ENCODE measurements at places on chromosomes 16 and 17.

GRCh38 chr16:82936941-82937551, 310.3 kb downstream of the CDH13 start:
- DNase-seq: no peak

DNA sequence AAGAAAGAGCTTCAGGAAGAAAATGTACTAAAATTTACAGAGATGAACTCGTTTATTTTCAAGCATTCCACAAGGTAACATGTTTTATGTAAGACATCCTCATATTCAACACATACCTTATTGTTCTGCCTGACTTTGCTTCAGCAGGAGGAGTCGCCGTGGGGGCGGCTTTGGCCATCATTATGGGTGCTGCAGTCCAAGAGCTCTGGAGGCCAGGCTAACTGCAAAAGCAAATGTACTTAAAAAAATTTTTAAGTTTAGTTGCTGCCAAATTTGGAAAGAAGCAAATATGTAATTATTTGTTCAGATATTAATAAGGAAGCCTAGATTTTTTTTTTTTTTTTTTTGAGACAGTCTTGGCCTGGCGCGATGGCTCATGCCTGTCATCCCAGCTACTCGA, 4.1 kb upstream of the SPG7 start:
- no peak for DNase-seq

DNA sequence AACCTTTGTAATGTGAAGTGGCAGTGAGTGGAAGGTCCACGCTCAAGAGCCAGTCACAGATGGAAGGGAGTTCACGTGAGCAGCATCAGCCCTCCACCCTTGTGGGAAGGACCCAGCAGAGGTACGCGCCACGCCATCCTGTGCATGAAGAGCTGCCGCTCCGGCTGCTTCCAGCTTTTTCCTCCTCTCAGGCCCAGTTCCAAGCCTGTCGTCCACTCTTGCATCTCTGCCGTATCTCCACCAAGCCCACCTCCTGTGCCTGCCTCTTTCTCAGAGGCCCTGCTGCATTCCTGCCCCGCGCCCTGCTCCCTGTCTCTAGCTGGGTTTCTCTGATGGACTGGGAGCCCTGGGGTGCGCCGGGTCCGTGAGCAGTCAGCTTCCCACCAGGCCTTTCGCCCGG, 10.2 kb downstream of the ZC3H18 start:
- no peak for DNase-seq

GRCh38 chr17:49404361-49404760, 10.3 kb downstream of the PHB1 start:
- no peak for DNase-seq

DNA sequence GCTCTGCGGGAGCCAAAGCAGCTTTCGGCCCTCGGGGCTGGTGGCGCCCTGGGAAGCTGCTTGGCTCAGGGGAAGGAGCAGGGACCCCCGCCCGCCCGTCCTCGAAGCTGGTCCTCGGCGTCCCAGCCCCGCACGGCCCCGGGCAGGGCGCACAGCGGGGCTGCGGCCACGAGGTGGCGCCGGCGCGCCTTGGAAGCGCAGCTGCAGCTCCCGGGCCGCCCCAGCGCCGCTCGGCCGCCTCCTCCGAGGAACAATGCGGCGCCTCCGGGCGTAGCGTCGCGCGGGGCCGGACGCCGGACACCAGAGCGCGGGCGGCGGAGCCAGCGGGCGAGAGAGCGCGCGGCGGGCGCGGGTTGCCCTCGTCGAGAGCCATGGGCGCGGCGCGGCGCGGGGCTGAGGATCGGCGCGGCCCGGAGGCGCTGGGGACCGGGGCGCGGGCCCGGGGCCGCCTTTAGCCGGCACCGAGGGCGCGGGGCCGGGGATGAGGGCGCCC, at the start of gene MGAT5B:
Gene MGAT5B, plus strand, starts transcription at position 229 of the 493 bp plus-strand sequence. CDS start 626 bp downstream, outside the sequence.
- DNase-seq: peak; percentile 22

GRCh38 chr16:48535831-48536613, 74.0 kb downstream of the N4BP1 start:
- DNase-seq: no peak

- DNase-seq: no peak
These were observed at the start of gene SCIMP for GRCh38 chr17:5234645-5235576. Gene SCIMP, minus strand, starts transcription at chr17:5234860. Its CDS starts 105 bp downstream, at chr17:5234755.

DNA sequence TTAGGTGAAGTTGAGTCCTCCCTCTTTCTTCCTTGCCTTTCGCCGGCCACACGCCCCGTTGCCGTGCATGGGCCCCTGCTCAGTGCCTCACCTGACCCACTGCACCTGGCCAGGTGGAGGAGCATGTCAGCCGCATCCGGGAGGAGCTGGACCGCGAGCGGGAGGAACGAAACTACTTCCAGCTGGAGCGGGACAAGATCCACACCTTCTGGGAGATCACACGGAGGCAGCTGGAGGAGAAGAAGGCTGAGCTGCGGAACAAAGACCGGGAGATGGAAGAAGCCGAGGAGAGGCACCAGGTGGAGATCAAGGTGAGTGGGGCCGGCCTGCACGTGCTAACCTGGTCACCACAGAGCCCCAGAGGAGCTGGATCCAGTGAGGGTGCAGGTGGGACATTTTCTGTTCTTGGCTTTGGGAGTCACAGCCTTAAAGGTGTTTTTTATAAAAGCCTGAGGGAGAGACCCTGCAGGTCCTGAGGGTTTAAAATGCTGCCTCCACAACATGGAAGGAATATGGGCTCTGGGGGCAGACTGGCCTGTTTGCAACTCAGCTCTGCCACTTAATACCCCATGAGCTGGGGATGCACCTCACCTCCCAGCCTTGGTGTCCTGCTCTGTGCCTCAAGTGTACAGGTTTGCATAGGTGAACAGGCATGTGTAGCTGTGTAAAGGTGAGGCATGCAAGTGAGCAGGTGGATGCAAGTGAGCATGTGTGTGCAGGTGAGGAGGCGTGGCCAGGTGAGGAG, 12.1 kb upstream of the DBNDD1 start:
- DNase-seq: no peak

- DNase-seq: peak; percentile 67
These were observed 183.9 kb upstream of the HSBP1 start for GRCh38 chr16:83623892-83624291.

DNA sequence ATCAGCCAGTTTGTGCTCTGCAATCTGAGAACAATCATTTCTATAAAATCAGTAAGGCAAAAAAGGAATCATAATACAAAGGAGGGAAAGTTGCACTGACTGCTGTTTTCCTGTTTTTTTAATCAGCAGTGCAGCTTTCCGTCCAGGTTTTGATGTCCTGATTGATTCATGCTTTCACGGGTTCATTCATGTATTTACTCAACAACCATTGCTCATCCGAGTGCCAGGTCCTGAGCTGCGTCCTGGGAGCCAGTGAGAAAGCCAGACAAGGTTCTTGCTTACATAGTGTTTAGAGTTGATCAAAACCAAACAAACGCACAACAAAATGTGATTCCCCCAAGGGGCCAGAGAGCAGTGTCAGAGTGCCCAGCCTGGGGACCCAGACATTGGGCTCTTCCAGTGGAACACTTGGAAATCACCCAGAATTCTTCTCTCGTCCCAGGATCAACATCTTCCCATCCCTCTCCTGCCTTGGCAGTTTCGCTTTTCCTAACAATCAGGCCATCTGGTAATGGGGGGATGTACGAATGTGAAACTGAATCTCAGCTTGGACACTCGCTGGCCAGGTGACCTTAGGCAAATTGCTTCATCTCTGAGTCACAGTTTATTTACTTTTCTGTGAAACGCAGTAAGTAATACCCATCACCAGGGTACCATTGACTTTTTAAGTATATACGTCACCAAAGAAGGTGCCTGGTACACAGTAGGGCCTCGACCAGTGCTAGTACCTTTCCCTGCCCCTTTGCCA, 13.3 kb upstream of the C1QL1 start:
- no peak for DNase-seq

GRCh38 chr16:88876942-88877526, 10.6 kb upstream of the PABPN1L start:
- no peak for DNase-seq

DNA sequence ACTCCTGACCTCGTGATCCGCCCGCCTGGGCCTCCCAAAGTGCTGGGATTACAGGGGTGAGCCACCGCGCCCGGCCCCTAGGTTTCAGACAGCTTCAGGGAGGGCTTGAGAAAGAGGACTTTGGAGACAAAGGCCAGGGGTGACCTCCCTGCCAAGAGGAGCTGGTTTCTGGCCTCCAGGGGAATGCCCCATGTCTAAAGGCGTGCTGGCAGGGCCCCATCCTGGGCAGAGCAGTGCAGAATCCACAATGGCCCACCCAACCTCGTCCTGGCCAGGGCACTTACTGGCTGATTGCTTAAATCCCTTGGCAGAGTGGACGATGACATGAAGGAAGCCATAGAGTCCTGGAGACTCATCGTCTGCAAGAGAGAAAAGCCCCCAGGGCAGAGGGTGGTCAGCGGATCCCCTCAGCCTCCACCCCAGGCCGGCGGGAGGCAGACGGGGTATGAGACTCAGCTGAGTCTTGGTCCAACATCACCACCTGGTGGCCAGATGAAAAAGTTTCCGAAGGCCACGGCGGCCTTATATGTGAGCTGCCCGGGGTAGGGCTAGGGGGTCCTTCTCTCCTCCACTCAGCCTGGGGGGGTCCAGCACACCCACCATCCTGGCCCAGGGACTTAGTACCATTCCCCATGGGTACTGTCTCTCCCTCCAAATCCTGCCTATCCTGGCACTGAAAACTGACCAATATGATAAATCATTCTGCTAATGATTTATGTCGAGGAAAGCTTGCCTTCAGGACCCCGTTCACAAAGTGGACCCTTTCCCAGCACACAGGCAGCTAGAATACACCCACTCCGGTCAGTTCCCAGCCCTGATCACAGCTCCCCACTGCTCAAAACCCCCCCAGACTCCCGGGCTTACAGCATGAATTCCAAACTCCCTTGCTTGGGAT, 59.1 kb downstream of the TIMM22 start:
- DNase-seq: no peak

- no peak for DNase-seq
These were observed 19.8 kb downstream of the CPD start for GRCh38 chr17:30398328-30399041.

DNA sequence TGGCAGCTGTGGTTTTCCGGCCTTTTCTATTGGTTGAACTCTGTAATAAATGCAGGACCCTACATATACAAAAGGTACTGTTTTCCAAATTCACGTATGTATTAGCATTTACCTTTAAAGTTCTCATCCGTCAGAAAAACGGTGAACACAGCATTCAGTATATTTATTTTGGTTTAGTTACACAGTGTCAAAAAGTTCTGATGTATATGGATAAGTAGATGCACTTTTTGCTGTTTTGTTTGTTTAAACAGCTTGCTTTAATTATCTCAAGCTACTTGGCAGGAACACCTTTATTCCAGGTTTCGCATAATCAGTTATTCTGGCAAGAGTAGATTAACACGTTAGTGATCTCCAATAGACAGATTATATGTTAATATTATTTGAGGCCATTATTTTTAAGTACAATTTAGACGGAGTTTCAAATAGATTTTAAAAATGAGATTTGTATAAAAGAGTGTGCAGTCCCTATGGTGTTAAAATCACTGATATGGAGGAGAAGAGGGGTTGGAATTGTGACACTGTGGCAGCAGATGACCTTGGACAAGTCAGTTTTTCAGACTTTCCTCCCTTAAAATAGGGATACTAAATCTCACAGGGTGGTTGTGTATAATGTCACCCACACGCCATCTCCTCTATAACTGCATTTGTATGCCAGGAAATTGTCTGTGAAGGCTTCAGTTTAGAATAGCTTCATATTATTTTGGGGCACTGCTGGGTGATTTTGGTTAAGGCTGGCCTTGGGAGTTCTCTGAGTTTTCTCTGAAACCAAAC, 2.1 kb downstream of the HERPUD1 start:
- DNase-seq: no peak

DNA sequence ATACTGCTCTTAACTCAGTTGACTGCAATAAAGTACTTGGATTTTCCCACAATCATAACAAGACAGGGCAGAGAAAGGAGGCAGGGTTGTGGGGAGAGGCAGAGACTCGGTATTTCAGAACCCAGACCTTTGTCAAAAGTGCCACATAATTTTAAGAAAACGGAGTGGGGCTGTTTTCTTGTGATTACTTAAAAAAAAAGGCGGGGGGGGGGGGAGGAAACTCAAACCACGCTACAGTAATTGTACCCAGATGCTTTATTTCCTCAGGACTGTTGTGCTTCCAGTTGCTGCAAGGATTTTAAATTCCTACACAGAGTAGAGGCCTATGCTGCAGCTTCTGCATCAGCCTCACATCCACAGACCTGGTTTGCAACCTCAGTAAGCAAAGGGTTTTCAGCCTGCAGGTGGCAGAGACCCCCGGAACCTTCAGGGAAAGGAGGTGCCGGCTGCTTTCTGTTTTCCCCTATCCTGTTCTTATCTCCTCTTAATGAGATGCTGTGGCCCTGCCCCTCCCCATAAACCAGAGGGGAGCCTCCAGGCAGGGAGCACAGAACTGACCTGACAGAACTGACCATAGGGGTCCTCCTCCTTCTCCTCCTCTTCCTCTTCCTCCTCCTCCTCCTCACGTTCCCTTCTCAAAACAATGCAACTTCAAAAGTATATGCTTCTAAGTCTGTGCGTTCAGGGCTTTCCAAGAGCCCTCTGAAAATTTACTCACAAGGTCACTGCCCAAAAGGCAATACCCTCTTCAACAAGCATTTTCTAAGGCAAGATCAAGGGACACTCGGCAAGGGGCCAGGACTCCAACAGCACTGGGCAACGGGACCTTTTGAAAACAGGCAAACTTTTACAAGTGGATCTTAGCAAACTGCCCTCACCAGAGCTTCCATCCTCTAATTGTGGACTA, 7.5 kb downstream of the AXIN2 start:
- DNase-seq: no peak

DNA sequence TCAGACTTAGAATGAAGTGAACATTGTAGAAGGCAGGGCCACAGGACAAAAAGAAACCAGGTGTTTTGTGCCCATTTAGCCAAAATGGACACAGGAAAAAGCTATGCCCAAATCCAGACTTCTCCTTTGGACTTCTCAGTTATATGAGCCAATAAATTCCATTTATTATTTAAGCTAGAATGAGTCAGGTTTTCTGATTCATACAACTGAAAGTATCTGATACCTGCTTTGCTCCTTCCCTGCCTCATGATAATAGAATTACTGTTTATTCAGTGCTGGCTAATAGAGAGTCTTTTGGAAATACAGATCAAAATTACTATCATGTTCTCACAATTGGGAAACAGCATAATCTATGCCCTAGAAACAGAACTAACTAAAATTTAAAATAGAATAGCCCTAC, 8.7 kb upstream of the CPD start:
- no peak for DNase-seq

DNA sequence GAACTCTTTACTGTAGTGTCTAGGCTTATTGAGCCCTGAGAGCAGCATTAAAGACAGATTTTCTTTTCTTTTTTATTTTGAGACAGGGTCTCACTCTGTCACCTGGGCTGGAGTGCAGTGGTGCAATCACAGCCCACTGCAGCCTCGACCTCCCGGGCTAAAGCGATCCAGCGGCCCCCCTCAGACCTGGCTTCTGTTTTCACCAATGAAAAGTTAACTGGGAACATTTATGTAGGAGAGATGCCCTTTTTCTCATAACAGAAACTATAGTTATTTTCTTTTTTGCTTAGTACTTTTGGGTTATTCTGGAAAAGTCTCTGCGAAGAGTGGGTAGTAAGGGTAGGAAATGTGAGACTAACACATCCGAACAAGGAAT, 1.5 kb downstream of the MAP1LC3B start:
- DNase-seq: no peak

DNA sequence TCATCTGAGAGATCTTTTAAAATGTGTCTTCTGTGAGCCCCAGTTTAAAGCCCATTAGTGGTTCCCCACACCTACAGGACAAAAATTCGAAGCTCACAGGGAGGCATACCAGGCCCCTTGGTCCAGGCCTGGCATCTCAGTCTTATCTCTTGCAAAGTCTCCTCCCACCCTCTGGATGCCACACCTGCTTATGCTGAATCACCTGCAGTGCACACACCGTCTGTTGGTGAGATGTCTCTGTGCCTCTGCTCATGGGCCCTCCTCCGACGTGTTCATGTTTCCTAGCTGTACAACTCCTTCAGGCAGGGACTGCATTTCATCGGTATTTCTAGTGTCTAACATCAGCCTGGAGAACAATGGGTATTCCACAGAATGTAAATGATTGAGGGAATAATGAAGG, 41.6 kb downstream of the RNF157 start:
- no peak for DNase-seq

All from NCI-H2029 (cell line).